ENCODE measurements at places on chromosomes 7 and 10.

GRCh38 chr10:90062786-90063185, 361.4 kb downstream of the KIF20B start:
- DNase-seq, result no peak

DNA sequence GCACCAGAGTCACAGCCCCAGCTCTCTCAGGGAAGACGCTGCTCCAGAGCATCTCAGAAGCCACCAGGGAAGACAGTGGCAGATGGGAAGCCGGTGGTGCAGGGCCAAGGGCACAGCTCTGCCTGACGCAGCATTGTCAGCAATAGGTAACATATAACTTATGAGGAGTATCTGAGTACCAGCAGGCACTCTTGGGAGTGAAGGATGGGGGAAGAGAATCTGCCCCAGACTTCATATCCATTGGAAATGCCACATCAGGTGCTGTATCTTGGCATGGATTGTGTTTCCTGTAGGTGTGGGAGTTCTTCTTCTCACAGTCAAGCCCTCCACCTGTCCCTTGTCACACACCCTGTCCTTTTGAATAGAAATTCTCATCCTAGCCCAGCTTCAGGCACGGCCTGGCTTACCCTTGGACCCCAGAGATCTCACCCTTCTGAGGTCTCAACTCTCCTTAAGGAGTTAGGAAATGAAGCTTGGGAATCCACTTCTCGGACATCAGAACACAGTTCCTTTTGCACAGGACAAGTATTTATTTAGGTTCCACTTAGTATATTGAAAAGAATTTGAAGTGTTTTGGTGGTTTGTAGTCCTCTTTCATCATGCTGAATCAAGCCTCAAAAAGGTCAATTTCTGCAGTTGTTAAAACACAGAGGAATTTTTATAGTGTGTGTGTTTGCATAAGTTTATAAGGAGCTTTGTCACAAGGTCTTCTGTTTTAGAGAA, 9.9 kb downstream of the EPDR1 start:
- DNase-seq, result no peak

GRCh38 chr10:12235116-12235694, 39.2 kb downstream of the CDC123 start:
- DNase-seq, result no peak

DNA sequence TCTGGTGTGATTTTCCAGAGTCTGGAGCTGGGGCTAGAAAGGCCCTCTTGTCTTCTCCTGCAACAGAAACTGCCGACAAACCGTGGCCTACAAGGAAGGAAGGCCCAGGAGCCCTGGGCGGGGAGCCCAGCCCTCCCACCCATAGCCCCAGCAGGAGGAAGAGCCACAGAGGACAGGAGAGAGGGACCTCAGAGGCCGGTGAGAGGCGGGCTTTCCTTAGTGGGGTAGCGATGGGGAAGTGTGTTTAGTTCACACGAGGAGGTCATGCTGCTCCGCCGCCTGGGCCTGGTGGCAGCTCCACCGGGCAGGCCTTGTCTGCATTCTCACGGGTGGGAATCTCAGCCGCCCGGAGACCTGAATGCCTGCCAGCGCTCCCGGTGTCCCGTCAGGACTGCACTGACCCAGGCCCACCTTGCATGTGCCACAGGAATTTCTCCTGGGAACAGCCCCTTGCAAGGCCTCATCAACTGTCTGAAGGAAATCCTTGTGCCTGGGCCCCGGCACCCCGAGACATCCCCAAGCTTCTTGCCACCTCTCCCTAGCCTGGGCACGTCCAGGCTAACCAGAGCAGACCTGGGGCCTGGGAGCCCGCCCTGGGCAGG, 50.9 kb downstream of the ZNF467 start:
- no peak for DNase-seq

DNA sequence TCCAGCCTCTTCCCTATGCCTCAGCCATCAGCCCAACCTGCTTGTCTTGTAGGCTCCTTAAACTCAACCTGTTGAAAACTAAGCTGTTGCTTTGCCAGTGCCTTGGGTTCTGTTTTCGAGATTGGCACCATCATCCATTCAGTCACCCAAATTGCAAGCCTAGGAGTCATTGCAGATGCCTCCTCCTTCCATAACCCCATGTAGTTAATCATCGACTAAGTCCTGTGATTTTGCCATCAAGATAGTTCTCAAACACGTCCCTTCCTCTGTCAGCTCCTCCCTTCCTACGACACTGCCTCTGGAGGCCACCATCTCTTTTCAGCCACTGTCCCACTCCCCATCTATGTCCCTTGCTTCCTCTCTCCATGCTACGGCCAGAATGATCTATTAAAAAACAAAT, 168.1 kb downstream of the RAB11FIP2 start:
- DNase-seq, result no peak

DNA sequence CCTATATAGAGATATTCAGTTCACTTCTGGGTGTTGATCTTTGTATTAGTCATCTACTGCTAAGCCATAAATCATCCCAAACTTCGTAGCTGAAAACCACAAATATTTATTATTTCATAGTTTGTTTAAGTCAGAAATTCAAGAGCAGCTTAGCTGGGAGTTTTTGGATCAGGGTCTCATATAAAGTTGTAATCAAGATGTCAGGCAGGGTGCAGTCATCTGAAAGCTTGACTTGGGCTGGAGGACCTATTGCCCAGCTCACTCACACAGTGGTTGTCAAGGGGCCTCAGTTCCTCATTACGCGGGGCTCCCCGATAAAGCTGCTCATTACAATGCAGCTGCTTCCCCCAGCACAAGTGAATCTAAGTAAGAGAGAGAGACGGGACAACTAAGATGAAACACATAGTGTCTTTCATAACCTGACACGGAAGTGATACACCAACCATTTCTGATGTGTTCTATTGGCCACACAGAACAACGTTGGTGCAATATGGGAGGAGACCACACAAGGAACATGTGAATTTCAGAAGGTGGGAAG, 15.7 kb downstream of the PPP1R3C start:
- no peak for DNase-seq

GRCh38 chr7:3055626-3056025, 12.0 kb upstream of the CARD11 start:
- no peak for DNase-seq

GRCh38 chr10:31977440-31978155, 49.0 kb upstream of the ARHGAP12 start:
- no peak for DNase-seq

DNA sequence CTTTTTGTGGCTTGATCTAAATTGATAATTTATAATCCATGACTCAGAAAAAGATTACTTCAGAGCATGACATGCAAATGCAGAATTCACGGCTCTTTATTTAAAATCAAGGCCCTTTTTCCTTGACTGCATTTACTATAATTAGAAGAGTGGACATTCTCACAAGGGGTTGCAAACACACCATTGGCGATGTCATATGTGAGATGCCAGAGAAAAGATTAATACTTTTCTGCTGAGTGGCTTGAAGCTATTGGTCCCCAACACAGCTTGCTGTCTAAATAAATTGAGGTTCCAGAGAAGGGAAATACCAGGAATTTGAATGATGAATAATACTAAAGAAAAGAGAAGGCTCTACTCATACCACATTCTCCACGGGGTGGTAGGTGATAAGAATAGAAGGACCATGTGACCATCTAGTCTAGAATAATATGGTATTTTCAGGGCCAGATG, 78.7 kb upstream of the ARID5B start:
- no peak for DNase-seq

DNA sequence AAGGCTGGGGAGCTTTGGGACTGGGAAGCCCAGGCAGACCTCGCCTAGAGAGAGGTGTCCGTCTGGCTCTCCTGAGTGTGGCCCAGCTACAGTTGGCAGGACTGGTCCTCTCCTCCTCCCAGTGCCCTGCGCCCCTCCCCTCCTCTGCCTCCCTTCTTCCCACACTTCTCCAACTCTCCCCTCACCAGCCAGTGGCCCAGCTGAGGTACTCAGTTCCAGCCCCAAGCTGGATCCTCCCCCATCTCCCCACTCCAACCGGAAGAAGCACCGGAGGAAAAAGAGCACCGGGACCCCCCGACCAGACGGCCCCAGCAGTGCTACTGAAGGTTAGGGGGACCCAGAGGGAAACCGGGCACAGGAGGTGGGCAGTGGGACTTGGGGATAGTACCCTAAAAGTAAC, 27.7 kb downstream of the GBX1 start:
- DNase-seq, result no peak

DNA sequence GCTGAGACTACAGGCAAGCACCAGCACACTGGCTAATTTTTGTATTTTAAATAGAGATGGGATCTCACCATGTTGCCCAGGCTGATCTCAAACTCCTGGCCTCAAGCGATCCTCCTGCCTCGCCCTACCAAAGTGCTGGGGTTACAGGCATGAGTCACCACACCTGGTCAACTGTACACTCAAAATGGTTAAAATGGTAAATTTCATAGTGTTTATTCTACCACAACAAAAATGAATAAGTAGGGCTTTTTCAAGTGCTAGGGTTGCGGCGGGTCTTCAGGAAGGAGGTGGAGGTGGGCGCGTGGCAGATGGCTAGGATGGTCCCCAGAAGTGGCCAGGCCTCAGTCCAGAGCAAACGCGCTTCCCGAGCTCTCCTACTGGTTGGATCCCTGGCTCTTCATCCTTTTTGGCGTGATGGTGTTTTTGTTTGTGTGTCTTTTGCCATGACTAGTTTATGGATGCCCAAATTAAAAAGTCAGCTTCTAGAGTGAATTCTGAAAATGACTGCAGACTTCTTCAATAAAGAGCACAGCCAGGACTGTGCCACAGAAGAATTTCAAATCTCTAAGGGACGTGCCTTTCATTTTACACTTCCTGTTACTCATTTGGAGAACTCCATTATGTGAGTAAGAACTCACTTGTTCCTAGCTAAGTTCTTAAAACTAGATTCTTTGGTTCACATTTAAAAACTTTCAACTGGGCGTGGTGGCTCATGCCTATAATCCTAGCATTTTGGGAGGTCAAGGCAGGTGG, 73.9 kb downstream of the TMEM130 start:
- DNase-seq, result no peak

DNA sequence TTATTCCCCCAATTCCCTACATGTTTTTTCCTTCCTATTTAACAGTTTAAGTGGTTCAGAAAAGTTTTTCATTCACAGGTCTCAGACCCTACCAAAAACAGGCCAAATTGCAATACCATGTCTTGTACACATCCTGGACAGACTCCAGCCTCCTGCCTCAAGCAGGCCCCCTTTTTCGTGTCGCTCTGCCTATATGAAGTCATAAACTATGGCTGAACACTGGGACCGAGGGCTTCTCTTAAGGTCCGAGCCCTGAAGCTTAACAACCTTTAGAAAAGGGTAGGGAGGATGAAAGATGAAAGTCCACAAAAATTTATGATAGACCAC, 1.4 kb downstream of the FBXW4 start:
- DNase-seq, result no peak

DNA sequence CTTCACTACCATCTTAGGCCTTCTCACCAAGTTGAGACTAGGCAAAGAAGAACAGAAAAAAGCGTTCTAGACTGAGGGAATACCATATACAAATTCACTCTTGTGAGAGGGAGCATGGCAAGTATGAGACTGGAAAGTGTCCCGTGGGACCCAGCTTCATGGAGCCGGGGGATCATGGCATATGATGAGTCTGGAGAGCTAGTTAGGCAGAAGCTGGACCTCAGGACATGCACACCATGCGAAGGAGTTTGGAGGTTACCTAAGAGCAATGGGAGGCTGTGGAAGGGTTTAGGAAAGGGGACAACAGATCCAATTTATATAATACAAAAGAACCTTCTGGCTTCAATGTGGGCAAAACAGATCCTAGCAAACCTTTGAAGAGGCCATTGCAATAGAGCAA, 34.1 kb downstream of the STK17A start:
- DNase-seq, result no peak

DNA sequence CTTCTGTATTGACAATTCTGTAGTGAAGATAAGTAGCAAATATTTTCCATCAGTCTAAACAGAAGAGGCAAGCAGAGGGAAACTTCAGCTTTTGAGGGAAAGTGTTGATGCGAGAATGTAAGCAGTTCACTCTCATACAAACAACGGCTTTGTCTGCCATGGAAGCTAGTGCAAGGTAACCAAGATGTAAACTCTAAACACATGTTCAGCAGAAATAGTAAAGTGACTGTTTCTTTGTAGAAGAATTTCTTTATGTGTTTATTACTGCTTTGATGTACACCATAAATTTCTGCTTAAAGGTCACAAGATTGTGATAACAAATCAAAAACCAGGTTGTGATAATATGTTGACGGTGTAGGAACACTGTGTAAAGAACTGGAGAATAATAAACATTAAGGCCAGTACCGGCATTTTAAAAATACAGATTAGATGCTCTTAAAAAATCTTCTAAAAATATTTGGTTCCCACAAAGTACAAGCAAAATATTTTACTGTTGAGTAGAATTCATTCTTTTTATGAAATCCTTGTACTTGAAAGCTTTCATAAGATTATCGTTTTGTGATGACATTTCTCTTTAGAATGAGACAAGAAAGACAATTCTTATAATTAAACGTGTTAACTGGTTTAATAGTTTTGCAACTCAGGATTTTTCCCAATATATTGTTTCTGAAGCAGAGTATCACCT, 34.2 kb downstream of the SEMA3C start:
- no peak for DNase-seq

GRCh38 chr10:92126100-92126650, 164.7 kb downstream of the CPEB3 start:
- no peak for DNase-seq

GRCh38 chr7:157898802-157899505, 562.1 kb downstream of the DNAJB6 start:
- DNase-seq, result no peak

DNA sequence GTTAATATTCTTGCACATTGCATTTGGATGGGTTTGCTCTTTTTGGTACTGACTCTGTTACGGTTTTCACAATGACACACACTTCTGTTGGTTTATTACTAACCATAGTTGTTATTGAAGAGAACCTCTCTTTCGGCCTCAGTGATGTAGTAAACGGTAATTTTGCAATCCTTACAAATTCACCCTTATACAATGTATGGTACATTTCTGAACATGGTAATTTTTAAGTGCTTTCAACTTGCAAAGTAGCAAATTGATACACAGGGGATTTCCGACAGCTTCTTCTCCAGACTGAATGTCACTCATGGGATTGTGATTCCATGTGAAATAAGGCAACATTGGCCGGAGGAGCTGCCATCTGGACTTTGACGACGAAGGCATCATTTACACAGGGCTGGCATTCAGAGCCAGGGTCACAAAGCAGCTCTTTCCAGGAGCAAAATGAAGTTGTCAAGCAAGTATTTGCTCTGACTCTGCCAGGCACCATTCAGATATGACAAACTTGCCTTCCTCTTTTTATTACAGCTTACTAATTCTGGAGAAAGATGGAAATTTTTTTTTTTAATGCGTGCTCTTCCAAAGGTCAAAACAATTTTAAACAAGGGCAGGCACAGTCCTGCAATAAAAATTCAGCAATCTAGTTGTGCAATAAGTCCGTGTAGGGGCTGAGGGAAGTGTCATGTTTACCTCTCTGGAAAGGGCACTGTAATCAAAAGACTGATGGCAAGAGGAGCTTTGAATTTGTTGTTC, 711.5 kb upstream of the C7orf33 start:
- no peak for DNase-seq

GRCh38 chr7:16211402-16211925, 209.9 kb downstream of the CRPPA start:
- no peak for DNase-seq

DNA sequence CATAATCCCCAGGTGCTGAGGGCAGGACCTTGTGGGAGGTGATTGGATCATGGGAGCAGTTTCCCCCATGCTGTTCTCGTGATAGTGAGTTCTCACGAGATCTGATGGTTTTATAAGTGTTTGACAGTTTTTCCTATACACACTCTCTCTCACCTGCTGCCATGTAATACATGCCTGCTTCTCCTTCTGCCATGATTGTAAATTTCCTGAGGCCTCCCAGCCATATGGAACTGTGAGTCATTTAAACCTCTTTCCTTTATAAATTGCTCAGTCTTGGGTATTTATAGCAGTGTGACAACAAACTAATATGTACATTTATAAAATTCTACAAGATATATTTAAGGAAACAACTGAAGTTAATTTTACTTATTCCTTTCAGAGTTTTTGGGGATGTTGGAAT, 170.8 kb upstream of the BET1 start:
- no peak for DNase-seq
